ENCODE measurements at places on chromosomes 16 and 17.

- DNase-seq: no peak
Measured at GRCh38 chr17:51647826-51648225, 387.5 kb downstream of the UTP18 start.

DNA sequence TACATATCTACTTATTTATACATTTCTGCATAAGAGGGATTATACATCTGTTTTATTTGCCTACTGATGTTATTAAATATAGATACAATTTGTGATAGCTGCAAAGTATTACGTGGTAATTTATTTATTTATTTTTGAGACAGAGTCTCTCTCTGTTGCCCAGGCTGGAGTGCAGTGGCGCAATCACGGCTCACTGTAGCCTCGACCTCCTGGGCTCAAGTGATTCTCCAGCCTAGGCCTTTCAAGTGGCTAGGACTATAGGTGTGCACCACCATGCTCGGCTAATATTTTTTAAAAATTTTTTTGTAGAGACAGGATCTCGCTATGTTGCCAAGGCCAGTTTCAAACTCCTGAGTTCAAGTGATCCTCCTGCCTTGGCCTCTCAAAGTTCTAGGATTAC, 35.5 kb downstream of the NFAT5 start:
- DNase-seq: no peak

- DNase-seq: no peak
Measured at GRCh38 chr17:1635675-1636465, 7.2 kb upstream of the SLC43A2 start.

DNA sequence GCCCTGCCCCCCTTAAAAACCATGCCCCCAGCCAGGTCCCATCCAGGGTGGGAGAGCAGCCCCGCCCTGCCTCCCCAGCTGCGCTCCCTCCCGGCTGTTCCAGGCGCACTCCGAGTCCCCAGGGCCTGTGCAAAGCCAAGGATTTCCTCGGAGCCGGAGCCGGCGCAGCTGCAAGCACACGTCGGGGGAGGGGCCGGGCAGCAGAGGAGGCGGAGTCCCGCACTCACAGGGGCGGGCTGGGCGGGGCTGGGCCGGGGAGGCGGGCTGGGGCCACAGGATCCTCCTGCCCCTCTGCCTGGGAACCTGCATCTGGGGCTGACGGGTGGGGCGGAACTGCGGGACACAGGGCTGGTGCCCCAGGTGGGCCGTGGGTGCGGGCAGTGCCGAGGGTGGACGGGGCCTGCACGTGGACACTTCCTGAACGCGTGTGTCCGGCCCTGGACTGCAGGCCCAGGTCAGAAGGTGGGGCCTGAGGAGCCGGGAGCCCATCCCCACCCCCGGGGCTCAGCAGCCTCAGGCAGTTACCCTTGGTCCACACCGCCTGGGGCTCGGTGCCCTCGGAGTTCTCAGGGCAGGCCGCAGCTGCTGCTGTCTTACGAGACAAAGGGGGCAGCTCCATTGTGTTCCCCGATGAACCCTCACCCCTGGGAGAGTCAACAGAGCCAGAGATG, 24.0 kb upstream of the SSTR5 start:
- no peak for DNase-seq

GRCh38 chr17:73598212-73598611, 46.0 kb downstream of the SDK2 start:
- DNase-seq: no peak
